ENCODE measurements at places on chromosomes 12 and 14.

GRCh38 chr14:25111061-25111601, 61.2 kb upstream of the STXBP6 start:
- DNase-seq, result no peak

GRCh38 chr12:114747012-114747858, 63.3 kb upstream of the TBX3 start:
- no peak for DNase-seq

DNA sequence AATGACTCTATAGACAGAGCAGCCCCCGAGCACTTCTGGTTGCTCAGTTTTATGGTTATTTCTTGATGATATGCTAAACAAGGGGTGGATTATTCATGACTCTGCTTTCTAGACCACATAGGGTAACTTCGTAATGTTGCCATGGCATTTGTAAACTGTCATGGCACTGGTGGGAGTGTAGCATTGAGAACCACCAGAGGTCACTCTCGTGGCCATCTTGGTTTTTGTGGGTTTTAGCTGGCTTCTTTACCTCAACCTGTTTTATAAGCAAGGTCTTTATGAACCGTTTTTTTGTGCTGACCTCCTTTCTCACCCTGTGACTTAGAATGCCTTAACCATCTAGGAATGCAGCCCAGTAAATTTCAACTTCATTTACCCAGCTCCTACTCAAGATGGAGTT, 1036.2 kb upstream of the FLRT2 start:
- no peak for DNase-seq

- DNase-seq, result no peak
These were observed 43.6 kb upstream of the KCNH5 start for GRCh38 chr14:63088865-63089264.

DNA sequence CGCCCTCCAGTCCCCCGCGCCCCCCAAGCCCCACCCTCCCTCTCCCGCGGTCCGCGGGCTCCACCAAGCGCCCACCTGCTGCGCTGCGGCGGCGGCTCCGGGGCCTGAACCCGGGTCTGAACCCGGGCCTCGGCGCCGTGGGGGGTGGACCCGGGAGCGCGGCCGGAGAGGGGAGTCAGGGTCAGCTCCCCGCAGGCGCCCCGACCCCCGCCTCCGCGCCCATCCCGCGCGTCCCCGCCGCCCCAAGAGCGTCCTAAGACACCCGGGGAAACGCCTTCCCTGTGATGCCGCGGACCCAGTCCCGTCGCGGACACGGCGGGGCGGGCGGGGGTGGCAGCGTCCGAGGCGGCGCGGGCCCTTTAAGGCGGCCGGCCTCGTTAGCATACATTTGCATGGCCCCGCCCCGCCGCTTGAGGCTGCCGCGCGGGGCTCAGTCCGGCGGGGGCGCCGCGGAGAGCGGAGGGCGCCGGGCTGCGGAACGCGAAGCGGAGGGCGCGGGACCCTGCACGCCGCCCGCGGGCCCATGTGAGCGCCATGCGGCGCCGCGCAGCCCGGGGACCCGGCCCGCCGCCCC, at the start of gene MMP17:
MMP17 (plus strand) TSS at position 433 of the 574 bp plus-strand sequence; CDS start at position 535, 102 bp downstream.
- no peak for DNase-seq

DNA sequence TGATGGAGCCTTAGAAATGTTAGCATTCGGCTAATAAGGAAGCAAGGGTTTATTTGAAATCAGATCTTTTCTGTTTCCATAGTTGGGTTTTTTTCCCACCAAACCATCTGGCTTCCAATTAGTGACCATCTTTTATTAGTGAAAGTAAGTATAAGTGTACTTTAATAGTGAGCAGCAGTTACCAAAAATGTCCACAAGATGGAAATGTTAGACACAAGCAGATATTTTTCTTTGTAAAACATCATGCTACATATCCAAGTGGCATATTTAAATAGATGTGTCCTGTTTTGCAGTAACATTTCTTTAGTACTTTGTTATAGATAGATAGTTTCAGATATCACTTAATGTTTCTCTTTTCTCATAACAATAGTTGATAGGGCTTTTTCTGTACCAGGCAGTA, 28.8 kb downstream of the YEATS4 start:
- peak; percentile 30 for DNase-seq

- no peak for DNase-seq
These were observed 53.6 kb downstream of the HECTD4 start for GRCh38 chr12:112328456-112329124.

- no peak for DNase-seq
These were observed 935 bp upstream of the ADSS1 start for GRCh38 chr14:104722938-104723650.

GRCh38 chr14:22491683-22492621, 97.1 kb downstream of the DAD1 start:
- DNase-seq, result no peak

GRCh38 chr12:120892265-120892664, 11.9 kb downstream of the SPPL3 start:
- no peak for DNase-seq

DNA sequence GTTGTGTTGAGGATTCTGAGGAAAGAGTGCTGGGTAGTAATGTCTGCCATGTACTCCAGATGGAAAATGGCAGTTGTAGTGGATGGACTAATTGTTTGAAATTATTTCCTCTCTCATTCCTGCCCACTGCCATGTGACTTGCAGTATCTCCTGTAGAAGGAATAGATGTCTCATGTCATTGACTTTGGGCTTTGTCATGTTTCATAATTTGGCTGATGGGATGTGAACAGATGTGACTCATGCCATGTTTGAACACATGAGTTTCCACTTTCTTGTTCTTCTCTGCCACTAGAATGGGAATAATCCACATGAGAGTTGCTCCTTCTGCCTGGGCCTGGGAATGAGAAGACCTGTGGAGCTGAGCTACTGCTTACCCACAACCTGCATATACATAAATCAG, 2.4 kb upstream of the CALCOCO1 start:
- no peak for DNase-seq

GRCh38 chr12:8014836-8015235, 17.7 kb upstream of the FOXJ2 start:
- no peak for DNase-seq

DNA sequence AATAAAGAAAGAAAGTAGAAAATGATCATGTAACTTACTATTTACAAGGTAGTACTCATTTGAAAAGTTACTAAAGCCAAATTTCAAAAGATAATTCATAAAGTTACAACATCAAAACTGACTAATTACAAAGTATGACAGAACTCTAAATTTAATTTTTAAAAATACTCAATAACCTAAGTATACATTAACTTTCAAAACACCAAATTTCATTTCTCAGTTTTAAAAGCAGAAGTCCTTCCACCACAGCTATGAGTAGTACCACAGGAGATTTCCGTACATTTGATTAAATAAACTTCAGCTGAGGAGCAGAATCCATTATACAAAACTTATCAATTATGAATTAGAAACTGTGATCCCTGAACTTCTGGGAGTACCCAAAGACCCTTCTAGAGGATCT, 100.8 kb upstream of the BBS10 start:
- no peak for DNase-seq

DNA sequence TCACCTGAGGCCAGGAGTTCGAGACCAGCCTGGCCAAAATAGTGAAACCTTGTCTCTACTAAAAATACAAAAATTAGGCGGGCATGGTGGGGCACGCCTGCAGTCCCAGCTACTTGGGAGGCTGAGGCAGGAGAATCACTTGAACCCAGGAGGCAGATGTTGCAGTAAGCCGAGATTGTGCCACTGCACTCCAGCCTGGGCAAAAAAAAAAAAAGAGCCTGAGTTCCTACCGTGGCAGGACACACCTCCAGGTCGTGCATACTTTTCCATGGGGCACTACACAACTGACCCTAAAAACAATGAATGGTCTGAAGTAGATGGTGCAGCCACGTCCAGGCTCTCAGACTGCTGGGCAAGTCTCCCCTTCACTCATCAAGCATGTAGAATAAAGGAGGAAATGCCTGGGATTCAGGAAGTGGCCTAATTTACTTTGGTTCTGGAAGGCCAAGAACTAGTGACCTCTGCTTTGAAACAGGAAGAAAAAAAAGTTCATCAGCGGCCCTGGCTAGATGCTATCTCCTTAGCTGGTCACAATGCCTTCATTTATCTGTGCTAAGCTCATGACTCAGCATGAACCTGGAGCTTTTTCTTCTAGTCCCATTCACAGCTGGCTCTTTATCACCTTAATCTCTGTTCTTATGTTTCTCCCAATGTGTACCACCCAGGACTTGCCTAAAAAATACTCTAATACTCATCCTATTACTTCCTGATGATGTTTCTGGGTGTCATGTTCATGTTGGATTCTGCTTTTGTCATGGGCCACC, 55.8 kb upstream of the OR6J1 start:
- DNase-seq, result no peak

Measured in hematopoietic multipotent progenitor cell treated with erythropoietin and hydrocortisone succinate and interleukin-3 and kit ligand, for 15 days (in vitro differentiated cells).